IPS DF 19.7 (cell line): ENCODE measurements at places on chromosomes 2 and 18.

DNA sequence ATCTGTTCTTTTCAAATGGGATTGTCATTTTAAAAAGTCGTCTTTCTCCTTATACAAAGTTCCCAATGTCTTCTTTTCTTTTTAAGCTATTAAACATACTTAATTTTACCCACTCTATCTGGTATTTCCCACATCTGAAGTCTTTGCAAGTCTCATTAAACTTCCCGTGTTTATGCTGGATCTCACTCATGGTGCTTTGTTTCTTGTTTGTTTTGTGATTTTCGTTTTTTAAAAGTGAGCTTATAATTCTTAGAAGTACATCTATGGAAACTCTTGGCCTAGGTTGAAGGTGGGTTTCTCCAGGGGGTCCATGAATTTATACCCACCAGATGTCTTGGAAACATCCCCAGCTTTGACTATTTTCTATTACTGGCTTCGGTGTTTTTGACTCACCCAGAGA, 208.0 kb downstream of the FAM210A start:
- DNase-seq = no peak

GRCh38 chr2:42046819-42047487, 868 bp upstream of the PKDCC start:
- no peak for DNase-seq

GRCh38 chr2:2502201-2502549, 171.1 kb upstream of the MYT1L start:
- no peak for DNase-seq

GRCh38 chr2:148135705-148136104, 114.8 kb downstream of the MBD5 start:
- DNase-seq = no peak

- no peak for DNase-seq
These were observed 45.2 kb downstream of the STRADB start for GRCh38 chr2:201496785-201497184.

DNA sequence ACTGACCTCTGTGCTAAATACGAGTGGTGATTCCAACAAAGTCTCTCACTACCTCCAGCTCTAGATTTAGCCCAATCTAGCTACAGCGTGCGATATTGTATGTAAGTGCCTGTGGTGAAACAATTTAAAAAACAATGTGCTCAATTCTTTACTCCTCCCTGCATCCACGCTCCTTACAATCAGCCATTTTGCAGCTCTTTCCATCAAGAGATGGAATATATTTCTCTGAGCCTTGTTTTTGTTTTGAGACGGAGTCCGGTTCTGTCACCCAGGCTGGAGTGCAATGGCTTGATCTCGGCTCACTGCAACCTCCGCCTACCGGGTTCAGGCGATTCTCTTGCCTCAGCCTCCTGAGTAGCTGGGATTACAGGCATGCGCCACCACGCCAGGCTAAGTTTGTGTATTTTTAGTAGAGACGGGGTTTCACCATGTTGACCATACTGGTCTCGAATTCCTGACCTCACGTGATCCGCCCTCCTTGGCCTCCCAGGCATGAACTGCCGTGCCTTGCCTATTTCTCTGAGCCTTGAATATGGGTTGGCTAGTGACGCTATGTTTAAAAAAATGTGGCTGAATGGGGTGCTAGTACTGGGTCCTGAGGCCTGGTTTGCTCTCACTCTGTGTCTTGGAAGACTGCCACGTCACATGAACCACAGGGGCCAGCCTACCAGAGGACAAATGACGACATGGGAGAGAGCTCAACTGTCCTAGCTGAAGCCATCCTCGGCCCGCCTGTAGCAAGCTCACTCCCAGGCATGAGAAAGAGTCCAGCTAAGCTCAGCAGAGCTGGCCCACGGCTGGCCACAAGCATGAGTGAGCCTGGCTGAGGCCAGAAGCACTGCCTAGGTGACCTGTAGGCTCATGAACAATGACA, 14.8 kb downstream of the WDFY1 start:
- no peak for DNase-seq

DNA sequence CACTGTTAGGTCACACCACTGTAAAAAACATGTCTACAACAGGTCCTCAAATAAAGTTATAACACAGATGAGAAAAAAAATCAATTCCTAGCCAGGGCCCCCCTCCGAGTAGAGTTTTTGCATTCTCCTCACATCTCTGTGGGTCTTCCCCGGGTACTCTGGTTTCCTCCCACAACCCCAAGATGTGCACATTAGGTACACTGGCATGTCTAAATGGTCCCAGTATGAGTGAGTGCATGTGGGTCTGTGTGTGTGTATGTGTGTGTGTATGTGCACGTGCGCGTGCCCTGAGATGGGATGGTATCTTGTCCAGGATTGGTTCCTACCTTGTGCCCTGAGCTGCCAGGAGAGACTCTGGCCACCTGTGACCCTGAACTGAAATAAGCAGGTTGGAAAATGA, 4.9 kb downstream of the TYW5 start:
- no peak for DNase-seq

DNA sequence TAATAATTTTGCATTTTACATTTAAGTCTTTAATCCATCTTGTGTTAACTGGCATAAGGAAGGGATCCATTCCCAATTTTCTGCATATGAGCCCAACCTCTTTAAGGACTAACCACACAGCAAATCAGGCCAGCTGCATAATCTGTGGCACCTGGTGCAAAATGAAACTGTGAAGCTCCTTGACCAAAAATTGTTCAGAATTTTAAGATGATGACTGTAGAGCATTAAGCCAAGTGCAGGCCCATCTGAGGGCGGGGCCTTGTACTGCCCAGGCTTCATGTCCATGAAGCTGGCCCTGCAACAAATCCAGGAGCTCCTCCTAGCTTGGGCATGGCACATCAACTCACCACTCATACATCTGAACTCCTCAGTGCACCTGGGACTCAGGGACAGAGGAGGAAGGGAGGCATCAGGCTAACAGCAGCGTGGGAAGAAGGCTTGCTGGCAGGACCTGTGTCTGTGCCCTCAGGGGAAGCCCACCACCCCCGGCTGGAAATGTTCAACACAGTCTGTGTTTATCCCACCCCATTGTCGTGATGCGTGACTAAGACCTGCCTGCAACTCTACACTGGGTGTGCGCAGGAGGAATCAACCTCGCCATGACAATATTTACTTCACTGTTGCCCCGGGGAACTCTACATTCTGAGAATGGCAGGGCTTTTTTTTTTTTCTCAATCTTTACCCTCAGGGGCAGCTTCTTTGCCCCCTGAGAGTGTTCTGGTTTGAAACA, 128.9 kb upstream of the SIX2 start:
- no peak for DNase-seq

DNA sequence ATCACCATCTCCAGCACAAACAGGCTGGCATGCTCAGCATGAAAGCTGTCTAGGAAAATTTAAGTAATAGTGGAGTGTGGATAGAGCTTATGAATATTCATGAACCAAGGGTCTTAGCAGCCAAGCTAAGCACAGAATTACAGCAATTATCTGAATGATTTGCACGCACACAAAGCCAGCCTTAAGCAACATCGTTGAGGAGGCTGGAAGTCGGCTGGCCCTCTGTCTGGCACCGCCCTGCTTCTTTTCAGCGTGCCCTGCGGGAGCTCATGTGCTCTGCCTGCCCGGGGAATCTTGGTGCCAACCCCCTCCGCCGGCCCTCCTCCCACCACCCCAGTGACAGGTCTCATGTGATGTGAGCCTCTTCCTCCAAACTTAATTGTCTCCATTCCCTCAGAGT, 540.1 kb downstream of the CMPK2 start:
- no peak for DNase-seq

DNA sequence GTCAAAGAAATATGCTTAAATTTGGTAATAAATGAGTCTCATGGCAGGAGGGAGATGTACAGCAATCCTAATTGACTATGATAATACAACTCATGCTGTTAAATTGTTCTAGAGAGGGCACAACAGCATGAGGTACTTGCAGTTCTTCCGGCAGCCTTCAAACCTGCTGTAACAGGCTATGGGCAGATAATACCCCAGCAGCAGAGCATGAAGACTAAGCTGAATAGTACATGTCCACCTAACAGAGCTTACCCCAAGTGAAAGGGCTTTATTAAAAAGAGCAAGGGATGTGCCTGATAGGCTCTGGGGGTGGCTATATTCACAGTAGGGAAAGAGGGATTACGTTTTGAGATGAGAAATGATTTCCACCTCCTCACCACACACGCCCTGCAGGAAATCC, 28.9 kb downstream of the MRO start:
- no peak for DNase-seq

DNA sequence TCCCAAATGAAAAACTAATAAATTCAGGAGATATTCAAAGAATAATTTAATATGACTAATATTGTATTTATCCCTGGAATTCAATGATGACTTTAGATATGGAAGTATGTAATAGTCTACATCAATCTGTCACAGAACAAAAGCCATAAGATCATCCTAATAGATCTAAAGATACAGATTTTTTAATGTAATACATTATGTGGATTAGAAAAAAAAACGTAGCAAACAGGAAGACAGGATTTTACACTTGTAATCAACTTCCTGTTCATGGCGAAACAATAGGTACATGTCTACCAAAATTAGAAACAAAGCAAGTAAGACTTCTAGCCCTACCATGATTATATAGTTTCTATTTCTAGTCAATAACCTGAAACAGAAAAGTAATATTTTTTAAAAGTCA, 192.2 kb downstream of the TTC32 start:
- DNase-seq = no peak

GRCh38 chr2:76019128-76019527, 308.4 kb upstream of the GCFC2 start:
- DNase-seq = no peak

- no peak for DNase-seq
These were observed 113.6 kb upstream of the MAP3K20 start for GRCh38 chr2:172962082-172962481.

DNA sequence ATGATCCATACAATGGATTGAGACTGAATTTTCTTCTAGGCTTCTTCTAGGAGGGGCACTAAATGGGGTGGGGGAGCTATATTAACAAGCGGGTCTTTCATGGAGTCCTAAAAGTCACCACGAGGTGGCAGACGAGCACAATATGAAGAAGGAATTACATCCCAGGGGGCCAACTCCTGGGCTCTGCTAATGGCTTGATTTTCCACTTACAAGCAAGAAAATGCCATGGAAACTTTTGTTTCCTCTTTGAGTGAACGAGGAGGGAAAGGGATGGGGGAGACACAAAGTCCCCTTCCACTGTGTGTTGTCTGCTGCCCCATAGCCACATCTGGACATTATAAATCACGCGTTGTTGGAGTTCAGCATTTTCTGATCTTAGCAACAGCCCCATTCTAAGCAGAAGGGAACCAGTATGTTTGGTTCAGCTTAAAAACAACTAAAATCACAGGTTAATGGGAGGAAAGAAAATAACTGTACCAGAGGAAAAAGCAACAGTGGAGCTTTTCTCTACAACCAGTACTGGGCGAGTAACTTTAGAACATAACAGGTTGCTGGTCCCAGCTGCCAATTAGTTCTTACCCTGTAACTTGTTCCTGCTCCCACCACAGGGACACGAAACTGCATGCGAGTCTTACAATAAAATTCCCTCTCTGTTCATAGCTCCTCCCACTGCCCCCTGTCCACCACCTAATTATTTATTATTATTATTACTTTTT, 285.0 kb upstream of the PARD3B start:
- peak; percentile 57 for DNase-seq

DNA sequence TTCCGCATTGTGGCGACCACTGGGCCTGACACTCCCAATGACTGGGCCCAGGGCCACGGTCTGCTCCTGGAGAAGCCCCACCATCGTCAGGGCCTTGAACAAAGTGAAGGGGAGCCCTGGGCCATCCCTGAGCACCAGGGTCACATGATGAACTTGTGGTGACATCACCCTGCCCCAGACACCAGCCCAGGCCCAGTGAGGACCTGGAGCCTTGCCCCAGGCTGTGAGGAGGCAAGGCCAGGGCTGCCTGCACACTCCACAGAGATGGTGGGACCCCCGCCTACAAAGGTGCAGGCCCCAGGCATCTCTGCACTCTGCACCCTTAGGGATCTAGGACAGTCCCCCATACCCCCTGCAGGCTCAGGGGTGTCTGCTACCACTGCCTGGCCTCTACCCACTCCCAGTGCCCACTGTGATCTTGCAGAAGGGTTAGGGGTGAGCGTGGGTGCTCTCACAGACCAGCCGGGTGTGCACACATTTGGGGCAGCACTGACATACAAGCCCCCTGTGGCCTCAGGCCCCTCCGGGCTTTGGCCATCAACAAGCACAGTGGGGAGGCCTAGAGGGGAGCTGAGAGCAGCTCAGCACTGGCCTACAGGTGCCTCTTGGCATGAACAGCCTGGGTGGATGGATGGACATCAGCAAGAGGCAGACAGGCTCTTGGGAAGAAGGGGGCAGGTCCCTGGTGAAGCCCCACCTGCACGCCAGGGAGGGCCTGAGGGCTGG, 624.0 kb upstream of the LRRTM4 start:
- no peak for DNase-seq
